A549 treated with RU486 at 1 μM for 4 hours (cell line): ENCODE measurements at places on chromosomes 5 and 9. TPM values are rescaled to one million over a fixed set of nuclear protein-coding genes. Genes with fewer than 3 reads are reported as not detected.

Gene RASEF
- total RNA-seq: 6.8 to 9.7 TPM (median 9.6 TPM) in 5 replicates

Gene OTULINL
- total RNA-seq: 4.8 to 6.9 TPM (median 6.2 TPM) in 5 replicates

Gene FOXI1
- not detected in 5 replicates for total RNA-seq

Gene SLC22A4
- total RNA-seq: 3.9 to 5.1 TPM (median 4.8 TPM) in 5 replicates

Gene TNC
- total RNA-seq: 0.87 to 1.4 TPM (median 0.99 TPM) in 5 replicates

Gene HSPA9
- total RNA-seq: 339 to 378 TPM (median 361 TPM) in 5 replicates

Gene KCNMB1
- total RNA-seq: 0.05 TPM in 1 of 5 replicates, not detected in the others

Gene GDF9
- 0.09 to 0.24 TPM (median 0.18 TPM) in 5 replicates for total RNA-seq

Gene TEX48
- not detected in 5 replicates for total RNA-seq

Gene TAF11L6
- total RNA-seq: not detected in 5 replicates

Gene SH3GL2
- 0.05 to 0.49 TPM (median 0.13 TPM) in 5 replicates for total RNA-seq

Gene ACTBL2
- 0.06 to 0.07 TPM in 2 of 5 replicates, not detected in the others for total RNA-seq

Gene HTR1A
- total RNA-seq: not detected in 5 replicates

Gene DMRT3
- not detected in 5 replicates for total RNA-seq

Gene CAMK2A
- total RNA-seq: 0.61 to 1.4 TPM (median 0.83 TPM) in 5 replicates

Gene PTGER4
- 0.70 to 1.0 TPM (median 0.94 TPM) in 5 replicates for total RNA-seq

Gene MYOZ3
- total RNA-seq: 0.05 to 0.25 TPM in 2 of 5 replicates, not detected in the others

Gene MYO10
- total RNA-seq: 49.4 to 64.3 TPM (median 61.7 TPM) in 5 replicates

Gene CACNA1B
- total RNA-seq: 0.02 to 0.08 TPM (median 0.05 TPM) in 5 replicates

Gene TTC39B
- 0.51 to 1.2 TPM (median 0.87 TPM) in 5 replicates for total RNA-seq

Gene FOXD4
- 0.31 to 0.56 TPM (median 0.38 TPM) in 5 replicates for total RNA-seq

Gene PCDHB10
- total RNA-seq: 0.06 TPM in 2 of 5 replicates, not detected in the others

Gene ADAMTSL2
- total RNA-seq: not detected in 5 replicates

Gene TMEFF1
- total RNA-seq: 0.30 to 1.6 TPM (median 1.3 TPM) in 5 replicates

Gene C5orf52
- not detected in 5 replicates for total RNA-seq

Gene C5orf46
- total RNA-seq: not detected in 5 replicates

Gene DIPK1B
- total RNA-seq: 7.3 to 11.1 TPM (median 8.6 TPM) in 5 replicates

Gene CDH10
- total RNA-seq: 0.15 to 0.45 TPM (median 0.22 TPM) in 5 replicates

Gene SLC27A6
- total RNA-seq: not detected in 5 replicates

Gene NPR3
- 14.8 to 22.0 TPM (median 20.2 TPM) in 5 replicates for total RNA-seq

Gene NR5A1
- 0.03 to 0.05 TPM in 2 of 5 replicates, not detected in the others for total RNA-seq

Gene PCDHA4
- 1.3 to 1.7 TPM (median 1.5 TPM) in 5 replicates for total RNA-seq
